ENCODE measurements at places on chromosomes 1 and 21. TPM values are rescaled to one million over a fixed set of nuclear protein-coding genes. Genes with fewer than 3 reads are reported as not detected.

DNA sequence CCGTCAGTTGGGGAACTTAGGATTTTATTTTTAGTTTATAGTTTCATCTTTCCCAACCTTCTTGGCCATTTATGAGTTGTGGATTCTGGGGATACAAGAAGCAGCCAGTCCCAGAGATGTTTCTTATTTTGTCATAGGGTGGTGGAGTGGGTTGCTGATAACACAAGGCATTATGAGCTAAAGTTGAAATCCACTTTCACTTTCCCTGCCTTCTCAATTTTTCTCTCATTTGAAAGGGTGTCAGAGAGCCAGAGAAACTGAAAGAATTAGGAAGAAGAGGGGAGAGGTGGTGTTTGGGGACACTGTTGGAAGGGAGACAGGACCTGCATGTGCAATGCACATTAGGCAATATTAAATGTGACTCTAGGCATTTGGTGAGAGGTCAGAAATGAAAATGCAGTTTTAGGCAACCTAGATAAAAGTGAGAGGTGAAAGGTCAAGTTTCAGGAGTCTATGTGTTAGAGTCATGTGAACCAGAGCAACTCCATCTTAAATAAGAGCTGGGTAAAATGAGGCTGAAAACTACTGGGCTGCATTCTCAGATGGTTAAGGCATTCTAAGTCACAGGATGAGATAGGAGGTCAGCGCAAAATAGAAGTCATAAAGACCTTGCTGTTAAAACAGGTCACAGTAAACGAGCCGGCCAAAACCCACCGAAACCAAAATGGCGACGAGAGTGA is 71.1 kb upstream of the F3 start:
- no peak for DNase-seq

DNA sequence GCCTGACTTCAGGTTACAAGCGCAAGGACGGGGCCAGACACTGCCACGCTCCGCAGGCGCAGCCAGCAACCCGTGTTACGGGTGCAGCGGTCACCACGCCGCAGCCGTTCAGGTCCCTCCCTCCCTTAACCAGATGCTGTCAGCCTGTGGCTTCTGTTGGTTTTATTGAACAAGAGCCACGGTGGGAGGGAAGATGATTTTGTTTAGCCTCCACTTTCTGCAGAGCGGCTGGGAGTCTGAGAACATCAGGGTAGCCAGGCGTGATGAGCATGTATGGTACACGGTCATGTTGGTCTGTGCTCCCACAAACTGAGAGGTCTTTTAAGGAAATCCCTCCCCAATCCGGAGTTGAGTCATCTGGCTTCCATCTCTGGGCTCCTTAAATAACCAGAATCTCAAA is 18.5 kb upstream of the ADARB1 start:
- DNase-seq = no peak

GRCh38 chr1:1542766-1543705 is 2.6 kb upstream of the TMEM240 start:
- DNase-seq = no peak

GRCh38 chr1:171817511-171818265 is 23.6 kb upstream of the DNM3 start:
- no peak for DNase-seq

DNA sequence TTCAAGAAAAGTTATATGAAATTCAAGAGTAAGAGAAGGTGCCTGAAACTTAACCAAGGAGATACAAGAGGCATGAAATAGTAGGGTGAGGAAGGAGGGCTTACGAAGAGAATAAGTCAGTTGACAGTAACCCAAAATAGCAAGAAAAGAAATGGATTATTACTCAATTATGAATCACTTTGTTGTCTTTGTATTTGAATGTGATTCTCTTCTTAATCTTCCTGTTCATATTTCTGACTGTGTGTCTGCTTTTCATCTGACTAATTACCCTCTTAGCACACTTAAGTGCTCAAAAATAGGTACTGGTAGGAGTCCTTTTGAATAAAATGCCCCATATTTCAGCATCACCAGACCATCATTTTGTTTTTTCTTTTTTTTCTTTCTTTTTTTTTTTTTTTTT is 39.4 kb downstream of the GLMN start:
- DNase-seq = no peak

DNA sequence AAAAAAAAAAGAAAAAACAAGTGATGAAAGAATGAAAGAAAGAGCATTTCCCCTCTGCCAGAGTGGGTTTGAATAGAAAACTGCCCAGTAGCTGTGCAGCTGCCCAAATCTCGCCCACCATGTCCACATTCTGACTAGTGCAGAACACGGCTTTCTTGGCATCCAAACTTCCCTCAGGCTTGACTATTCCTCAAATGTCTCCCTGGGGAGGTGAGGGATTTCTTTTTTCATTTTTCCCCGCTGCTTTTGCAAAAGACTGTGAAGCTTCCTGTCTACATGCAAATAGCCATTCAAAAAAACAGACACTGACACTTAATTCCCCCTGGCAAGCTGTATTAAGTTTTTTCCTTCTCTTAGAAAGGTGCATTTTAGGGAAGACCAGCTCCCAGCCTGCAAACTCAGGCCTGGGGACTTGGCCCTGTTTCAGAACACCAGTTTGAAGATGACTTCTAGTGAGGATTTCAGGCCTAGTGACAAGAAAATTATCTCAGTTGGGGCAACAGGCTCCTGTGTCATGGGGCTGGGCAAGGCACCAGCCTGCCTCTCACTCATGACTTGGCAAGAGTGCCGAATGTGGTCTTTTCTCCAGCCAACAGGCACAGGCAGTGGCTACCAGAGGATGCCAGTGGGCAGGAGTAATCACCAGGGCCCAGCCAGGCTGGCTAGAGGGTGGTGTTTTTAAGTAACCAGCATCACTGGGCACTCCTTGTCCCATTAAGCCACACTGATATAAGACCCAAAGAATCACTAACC is 178.1 kb upstream of the NFIA start:
- DNase-seq = peak; percentile 64

DNA sequence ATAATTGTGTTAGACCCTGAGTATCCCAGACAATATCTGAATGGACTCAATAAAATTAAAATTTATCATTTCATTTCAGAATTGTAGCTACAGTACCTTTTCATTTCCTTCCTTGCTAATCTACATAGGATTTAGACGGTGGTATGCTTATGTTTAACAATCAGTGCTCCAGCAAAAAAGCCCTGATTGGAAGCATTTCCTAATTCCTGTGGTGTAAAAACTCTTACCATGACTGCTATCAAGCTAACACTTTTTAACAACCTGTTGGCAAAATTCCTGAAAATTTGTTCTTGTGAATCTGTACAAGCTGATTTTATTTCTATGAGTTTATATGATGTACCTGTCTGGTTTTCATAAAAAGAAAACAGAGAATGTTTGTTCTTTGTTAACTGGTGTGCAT is 5.2 kb upstream of the FNBP1L start:
- no peak for DNase-seq

DNA sequence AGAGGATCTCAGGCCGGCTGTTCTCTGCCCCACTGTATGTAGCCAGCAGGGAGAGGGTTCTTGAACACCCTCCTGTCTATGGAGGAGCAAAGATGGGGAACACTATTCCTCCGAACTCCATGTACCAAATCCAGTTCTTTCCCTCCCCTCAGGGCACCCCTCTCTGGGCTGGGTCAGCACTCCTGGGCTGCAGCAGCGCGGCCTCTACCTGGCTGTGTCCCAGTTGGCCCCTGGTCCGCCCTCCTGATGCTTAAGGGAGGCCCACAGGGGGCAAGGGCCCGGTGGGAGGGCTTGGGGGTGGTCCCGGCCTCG is 471 bp upstream of the ADPRS start:
- DNase-seq = no peak

GRCh38 chr1:206080026-206080820 is 27.2 kb downstream of the RHEX start:
- DNase-seq = no peak

DNA sequence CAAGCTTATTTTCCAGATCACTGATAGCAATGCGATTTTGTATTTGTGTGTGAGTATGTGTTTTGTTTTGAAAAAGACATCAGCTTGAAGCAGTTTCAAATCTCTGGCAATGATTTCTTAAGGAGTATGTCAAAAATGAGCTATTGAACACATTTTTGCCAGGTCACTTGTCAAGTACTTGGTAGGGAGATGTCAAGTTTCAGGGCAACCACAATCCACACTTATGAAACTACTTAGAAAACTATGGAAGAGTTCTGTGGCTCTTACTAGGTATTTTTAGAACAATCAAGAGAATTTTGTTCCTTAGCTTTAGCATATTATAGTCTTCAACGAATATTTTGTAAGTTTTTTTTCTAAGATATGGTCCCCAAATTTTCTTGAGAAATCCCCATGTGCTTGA is 318.8 kb upstream of the ZRANB2 start:
- DNase-seq = no peak

GRCh38 chr1:228011721-228012311 is 5.0 kb downstream of the WNT3A start:
- peak; percentile 47 for DNase-seq

- no peak for DNase-seq
Observed at GRCh38 chr1:173255214-173255813, 48.2 kb upstream of the TNFSF4 start.

GRCh38 chr1:237043846-237044636 is 2.1 kb downstream of the RYR2 start:
- peak; percentile 73 for DNase-seq

DNA sequence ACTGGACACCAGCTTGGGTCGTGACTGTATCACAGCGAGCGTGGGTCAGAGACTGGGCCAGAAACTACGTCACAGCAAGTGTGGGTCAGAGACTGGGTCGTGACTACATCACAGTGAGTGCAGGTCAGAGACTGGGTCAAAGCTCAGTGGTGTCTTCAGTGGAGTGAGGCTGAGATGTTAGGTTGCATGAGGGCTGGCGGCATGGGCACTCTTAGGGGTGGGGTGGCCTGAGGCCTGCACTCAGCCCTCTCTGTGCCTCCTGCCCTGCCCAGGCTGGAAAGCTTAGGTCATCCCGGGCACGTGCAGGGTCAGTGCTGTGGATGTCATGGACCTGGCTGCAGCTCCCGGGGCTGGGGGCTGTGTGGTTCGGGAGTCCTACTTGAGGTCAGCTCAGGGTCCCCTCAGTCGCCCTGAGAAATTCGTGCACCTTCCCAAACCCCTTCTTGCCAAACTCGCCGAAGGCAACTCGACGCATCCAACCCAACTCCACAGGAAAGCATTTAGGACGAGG is 19.0 kb downstream of the CFAP74 start:
- DNase-seq = no peak

DNA sequence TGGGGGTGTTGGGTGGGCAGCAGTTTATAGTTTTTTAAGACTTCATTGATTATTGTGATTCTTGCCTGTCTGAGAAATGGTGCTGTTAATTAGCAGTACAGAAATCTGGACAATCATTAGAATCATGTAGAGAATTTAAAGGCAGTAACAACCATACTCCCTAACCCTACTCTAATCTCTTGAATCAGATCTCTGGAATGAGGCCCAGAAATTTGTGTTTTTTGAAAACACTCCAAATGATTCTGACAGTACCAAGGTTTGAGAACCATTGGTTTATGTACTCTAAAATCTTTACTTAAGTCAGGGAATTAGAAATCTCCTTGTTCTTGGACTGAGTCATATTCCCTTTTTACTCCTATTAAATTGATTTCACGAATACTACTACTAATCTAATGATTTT is 24.0 kb downstream of the FNBP1L start:
- DNase-seq = no peak

- no peak for DNase-seq
Observed at GRCh38 chr1:213956295-213956770, 31.4 kb upstream of the PROX1 start.

DNA sequence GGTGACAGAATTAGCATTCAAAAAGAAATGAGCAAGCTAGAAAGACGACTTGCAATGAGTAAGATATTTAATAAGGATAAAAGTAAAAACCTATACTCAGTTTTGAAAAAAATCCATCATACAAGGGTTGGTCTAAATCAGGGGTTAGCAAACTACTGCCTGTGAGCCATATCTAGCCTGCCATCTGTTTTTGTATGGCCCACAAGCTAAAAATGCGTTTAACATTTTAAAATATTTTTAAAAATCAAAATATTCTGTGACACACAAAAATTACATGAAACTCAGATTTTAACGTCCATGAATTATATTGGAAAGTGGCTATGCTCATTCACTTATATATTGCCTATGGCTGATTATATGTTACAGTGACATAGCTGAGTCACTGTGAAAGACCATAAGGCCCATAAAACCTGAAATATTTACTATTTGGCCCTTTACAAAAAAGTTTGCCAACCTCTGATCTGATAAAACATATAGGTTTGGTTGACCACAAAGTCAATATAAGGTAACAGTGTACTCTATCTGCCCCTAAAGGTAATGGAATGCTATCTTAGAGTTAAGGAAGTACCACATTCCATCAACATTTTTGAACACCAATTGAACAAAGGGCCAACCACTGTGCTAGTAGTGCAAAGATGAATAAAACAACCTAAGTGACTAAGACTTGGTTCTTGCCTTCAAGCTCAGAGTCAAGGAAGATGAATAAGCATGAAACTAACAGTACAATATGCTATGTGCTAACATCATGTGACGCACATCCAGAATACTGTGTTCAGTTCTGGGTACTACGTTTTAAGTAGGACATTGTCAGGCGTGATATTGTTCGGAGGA is 3.2 kb downstream of the IFT25 start:
- DNase-seq = no peak

- DNase-seq = no peak
Observed at GRCh38 chr21:32372755-32373154, 20.1 kb downstream of the URB1 start.

- DNase-seq = no peak
Observed at GRCh38 chr1:119587341-119587740, 60.7 kb downstream of the ZNF697 start.

- no peak for DNase-seq
Observed at GRCh38 chr1:12552951-12553921, 64.8 kb downstream of the DHRS3 start.

- no peak for DNase-seq
Observed at GRCh38 chr1:39104158-39105060, 78.3 kb downstream of the NDUFS5 start.

DNA sequence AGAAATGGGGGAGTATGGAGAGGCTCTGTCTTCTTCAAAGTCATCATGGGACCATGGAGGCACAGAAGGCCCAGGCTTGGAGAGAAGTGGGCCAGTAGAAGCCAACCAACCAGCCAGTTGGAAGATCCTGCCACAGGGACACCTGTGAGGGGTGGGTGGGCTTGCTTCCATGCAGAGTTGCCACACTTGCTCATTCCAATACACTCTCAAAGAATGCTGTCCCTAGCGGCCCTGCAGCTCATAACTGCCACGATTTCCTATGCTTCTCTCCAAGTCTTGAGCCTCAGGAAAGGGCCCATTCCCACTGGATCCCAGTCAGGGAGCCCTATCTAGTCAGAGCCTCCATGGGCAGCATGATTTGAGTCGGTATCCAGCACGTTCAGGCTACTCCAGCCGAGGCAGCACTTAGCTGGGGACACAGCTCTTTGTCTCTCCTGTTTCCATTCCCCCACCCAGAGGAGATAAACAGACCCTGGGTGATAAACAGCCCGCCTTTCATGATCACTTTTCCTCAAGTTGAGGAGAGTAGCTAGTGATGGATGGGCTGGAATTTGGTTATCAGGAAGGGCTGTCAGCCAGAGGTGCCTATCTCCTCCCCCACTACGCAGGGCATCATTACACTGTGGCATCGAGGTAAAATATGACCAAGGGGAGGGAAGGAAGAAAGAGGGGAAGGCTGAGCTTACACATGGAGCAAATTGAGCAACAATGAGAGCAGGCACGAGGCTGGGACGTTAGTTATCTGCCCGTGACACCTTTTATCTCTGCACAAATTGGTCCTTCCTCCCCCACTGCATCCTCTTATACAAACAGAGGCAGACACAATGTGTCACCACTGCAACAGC is 64.6 kb downstream of the ERI3 start:
- no peak for DNase-seq

CSRP1 gene
- total RNA-seq = 719 TPM

AQP10 gene
- not detected for total RNA-seq

AVPR1B gene
- total RNA-seq = not detected

UBIAD1 gene
- total RNA-seq = 13.9 TPM

ADORA3 gene
- total RNA-seq = 11.3 TPM

Measured in right atrium auricular region (tissue), 2 donors.